ENCODE measurements at places on chromosomes 12 and 14.

DNA sequence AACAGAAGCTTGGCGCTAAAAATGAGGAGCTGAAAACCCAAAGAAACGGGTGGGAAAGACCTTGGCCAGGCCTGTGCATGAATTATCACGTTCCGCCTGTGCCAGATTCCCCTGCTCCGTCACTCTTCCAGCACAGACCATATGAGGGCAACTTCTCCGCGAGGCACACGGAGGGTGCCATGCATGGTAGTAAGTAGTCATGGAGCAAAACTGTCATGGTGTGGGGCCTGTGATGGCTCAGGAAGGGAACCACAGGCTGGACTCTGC lies 148.2 kb downstream of the ANO2 start:
- no peak for DNase-seq

GRCh38 chr14:58177125-58177524 lies 22.8 kb upstream of the ACTR10 start:
- DNase-seq = no peak

GRCh38 chr14:75783184-75783583 lies 122.1 kb downstream of the TTLL5 start:
- no peak for DNase-seq

- DNase-seq = no peak
These were observed 956.7 kb upstream of the SEL1L start for GRCh38 chr14:82490397-82490796.

GRCh38 chr12:65857840-65858239 lies 33.6 kb downstream of the HMGA2 start:
- DNase-seq = no peak

- no peak for DNase-seq
These were observed 47.5 kb downstream of the DLK1 start for GRCh38 chr14:100774164-100774537.

DNA sequence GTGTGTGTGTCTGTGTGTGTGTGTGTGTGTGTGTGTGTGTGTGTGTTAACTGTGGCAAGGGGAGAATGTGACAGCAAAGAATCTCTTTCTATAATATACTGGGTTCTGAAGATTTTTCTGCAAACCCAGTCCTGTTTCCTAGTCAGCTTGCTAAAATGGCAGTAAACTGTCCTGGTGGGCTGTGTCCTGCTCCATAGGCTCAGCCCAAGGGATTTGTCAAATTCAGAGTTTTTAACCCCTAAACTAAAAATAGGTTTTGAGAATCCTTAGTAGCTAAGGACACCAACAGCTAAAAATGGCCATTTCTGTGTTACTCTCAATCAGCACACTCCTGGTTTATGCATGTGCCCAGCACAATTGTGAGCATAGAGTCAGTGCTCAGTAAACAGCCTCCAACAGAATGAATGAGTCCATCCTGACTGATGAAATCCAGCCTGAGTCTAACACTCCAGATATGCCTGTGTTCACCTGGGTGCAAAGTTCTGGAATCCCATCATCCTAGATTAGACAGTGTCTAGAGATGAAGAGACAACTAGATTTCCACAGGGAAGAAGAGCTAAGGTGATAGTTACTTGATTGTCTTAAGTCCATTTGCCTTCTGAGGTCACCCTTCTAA lies 192.6 kb downstream of the TTC6 start:
- no peak for DNase-seq

DNA sequence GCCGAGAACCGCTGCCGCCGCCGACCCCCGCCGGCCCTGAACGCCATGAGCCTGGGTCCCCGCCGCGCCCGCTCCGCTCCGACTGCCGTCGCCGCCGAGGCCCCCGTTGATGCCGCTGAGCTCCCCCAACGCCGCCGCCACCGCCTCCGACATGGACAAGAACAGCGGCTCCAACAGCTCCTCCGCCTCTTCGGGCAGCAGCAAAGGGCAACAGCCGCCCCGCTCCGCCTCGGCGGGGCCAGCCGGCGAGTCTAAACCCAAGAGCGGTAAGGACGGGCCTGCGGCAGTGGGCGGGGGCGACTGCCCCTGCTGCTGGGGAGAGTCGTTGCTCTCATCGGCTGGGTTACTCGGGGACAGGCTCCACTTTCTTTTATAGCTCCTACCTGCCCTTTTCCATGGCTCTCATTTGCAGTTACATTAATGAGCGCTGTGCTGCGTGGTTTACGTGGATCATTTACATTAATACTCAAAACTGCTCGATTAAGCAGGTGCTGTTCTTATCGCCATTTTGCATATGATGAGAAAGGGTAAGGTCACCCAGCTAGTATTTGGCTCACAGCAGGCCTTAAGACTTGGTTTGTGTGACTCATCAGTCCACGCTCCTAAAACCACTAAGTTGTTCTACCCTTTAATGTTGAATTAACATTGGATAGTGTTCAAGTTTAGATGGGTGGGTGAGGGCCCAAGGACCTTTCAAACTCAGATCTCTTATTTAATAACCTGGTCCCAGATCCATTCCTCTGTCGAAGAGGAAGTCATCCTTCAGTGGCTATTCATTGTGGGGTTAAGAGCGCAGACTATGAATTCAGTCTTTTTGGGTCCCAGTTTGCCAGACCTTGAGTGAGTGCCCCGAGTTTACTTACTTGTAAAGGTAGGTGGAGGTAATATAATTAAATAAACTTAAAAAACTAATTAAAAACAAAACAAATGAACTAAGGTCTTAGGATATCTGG lies 823 bp downstream of the RNF10 start:
- no peak for DNase-seq

- no peak for DNase-seq
These were observed 257.5 kb downstream of the MSRB3 start for GRCh38 chr12:65535946-65536345.

DNA sequence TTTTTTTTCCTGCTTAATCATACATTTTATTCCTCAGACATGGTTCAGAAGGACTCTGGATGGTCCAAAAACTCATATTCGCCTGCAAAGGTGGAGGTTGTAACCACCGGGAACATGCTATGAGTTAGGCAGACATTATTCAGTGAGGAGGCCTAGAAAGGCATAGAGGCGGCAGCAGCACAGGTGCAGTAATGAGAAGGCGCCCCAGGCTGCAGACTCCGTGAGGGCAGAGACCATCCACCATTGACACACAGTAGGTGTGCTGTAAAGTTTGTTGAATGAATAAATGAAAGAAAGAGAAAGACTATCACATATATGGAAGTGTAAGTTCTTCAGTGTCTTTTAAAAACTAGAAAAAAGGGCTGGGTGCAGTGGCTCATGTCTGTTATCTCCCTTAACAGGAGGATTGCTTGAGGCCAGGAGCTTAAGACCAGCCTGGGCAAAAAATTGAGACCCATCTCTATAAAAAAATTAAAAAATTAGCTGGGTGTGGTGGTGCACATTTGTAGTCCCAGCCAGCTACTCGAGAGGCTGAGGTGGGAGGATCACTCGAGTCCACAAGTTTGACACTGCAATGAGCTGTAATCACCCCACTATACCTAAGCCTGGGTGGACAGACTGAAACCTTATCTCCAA lies 34.5 kb upstream of the PTGR2 start:
- DNase-seq = no peak

GRCh38 chr14:98293576-98293975 lies 978.4 kb downstream of the BCL11B start:
- DNase-seq = no peak

All from stimulated activated CD8-positive, alpha-beta memory T cell treated with anti-CD3 and anti-CD28 coated beads, Interleukin-4, amount 100 ng/mL, for 1 hour (primary cell).